ENCODE measurements at places on chromosomes 6 and 20.

GRCh38 chr6:15957655-15958169 lies 171.2 kb upstream of the MYLIP start:
- H3K27me3 ChIP-seq: no peaks in the 10 kb centered on the region
- peaks cover 12% of the 10 kb centered on the region for H3K4me1 ChIP-seq
- no peaks in the 10 kb centered on the region for H3K36me3 ChIP-seq
- H3K4me3 ChIP-seq: no peak overlapping the region
- H3K27ac ChIP-seq: no peak overlapping the region

GRCh38 chr20:9220874-9221547 lies 152.1 kb downstream of the PLCB4 start:
- H3K4me3 ChIP-seq: no peak overlapping the region
- no peak for DNase-seq
- no peaks in the 10 kb centered on the region for H3K36me3 ChIP-seq
- no peak overlapping the region for H3K27ac ChIP-seq
- no peaks in the 10 kb centered on the region for H3K4me1 ChIP-seq

- H3K4me1 ChIP-seq: no peaks in the 10 kb centered on the region
- H3K4me3 ChIP-seq: no peak overlapping the region
- H3K27ac ChIP-seq: no peak overlapping the region
- DNase-seq: no peak
- H3K36me3 ChIP-seq: no peaks in the 10 kb centered on the region
Measured at GRCh38 chr6:32447932-32448331, 8.2 kb downstream of the HLA-DRA start.

- peaks cover 18% of the 10 kb centered on the region for H3K4me1 ChIP-seq
- H3K4me3 ChIP-seq: no peak overlapping the region
- H3K36me3 ChIP-seq: peaks cover 3% of the 10 kb centered on the region
- DNase-seq: no peak
- no peaks in the 10 kb centered on the region for H3K27me3 ChIP-seq
- H3K27ac ChIP-seq: no peak overlapping the region
Measured at GRCh38 chr6:75272145-75272840, 12.3 kb downstream of the TMEM30A start.

DNA sequence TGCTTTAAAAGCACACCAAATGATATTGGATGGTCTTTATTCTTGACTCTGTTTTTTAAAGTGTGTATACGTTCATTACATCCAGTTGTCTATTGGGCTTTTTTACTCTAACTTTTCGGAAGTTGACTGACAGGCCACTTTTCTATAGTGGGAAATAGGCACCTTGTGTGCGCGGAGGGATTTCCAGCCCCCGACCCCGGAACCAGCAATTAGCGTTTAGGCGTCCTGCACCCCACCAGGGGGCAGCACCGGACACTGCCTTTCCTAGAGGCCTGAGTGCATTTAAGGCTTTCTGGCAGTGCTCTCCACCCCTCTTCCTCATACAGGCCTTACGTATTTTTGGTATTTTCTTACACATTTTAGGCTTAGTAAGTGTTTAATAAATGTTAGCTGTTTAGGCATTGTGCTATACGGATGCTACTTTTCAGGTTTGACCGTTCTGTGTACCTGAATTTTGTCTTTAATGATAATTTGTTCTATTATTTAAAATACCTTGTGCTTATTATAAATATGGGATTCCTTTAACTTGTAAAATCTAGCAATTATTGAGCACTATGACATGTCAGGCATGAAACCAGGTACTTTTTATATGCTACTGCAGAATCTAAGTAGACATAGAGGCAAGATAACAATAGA lies 231.8 kb downstream of the BCKDHB start:
- no peak for DNase-seq
- H3K27me3 ChIP-seq: no peaks in the 10 kb centered on the region
- H3K27ac ChIP-seq: no peak overlapping the region
- H3K4me1 ChIP-seq: no peaks in the 10 kb centered on the region
- no peaks in the 10 kb centered on the region for H3K36me3 ChIP-seq

GRCh38 chr6:28543651-28544610 lies 18.2 kb downstream of the GPX5 start:
- no peak overlapping the region for H3K27ac ChIP-seq
- peaks cover 4% of the 10 kb centered on the region for H3K27me3 ChIP-seq
- no peak for DNase-seq
- peaks cover 17% of the 10 kb centered on the region for H3K4me1 ChIP-seq

DNA sequence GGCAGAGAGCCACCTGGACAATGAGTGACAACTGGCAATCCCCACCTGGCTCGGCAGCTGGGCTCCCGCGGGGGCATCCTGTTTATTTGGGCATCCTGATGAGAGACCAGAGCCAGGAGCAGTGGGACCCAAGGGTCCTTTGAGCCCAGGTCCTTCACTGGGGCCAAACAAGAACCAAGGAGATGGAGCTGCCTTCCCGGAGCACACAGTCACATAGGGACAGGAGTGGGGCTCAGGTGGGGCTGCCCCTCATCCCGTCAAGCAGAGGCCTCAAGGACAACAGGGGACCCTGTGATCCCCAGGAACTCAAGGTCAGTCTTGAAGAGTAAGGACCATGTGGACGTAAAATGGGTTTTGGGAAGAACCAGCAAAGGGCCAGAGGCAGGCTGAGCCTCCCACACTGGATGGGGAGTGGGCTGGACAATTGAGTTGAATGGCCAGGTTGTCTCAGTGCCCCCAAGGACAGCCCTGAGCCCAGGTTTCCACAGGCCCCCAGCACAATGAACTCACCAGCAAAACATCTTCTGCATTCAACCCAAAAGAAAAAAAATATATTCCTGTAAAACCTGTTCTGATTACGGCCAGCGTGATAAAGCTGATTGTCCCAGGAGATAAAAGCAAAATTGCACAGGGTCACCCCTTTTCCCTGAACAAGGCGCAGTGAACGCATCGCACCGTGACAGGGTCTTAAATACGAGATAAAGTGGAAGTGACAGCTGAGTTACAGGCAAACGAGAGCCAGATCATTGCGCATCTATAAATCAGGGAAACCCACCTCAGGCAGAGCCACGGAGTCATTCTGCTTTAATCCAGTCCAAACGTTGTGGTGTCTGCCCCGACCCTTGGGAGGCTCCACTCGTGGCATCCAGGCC lies 86.2 kb downstream of the ANKRD60 start:
- DNase-seq: no peak
- peaks cover 84% of the 10 kb centered on the region for H3K27me3 ChIP-seq
- H3K27ac ChIP-seq: no peak overlapping the region
- no peaks in the 10 kb centered on the region for H3K36me3 ChIP-seq
- no peak overlapping the region for H3K4me3 ChIP-seq

DNA sequence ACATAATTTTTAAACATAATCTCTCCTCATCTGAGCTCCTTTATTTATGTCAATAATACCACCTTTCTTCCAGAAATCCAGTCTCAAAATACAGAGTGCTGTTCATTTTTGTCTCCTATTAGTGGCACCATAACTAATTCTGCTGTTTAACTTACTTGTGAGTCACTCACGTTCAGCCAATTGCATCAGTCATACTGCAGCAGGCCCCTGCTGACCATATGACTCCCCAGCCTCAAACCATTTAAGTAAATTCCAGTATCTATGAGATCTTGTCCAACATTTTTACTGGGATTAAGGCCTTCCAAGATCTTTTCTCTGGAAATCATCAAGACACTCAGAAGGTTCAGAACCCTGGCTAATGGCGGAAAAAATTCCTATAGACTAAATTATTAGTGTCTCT lies 982.2 kb upstream of the MAP3K7 start:
- H3K4me1 ChIP-seq: no peaks in the 10 kb centered on the region
- H3K27ac ChIP-seq: no peak overlapping the region
- H3K27me3 ChIP-seq: no peaks in the 10 kb centered on the region
- H3K36me3 ChIP-seq: no peaks in the 10 kb centered on the region
- H3K4me3 ChIP-seq: no peak overlapping the region

DNA sequence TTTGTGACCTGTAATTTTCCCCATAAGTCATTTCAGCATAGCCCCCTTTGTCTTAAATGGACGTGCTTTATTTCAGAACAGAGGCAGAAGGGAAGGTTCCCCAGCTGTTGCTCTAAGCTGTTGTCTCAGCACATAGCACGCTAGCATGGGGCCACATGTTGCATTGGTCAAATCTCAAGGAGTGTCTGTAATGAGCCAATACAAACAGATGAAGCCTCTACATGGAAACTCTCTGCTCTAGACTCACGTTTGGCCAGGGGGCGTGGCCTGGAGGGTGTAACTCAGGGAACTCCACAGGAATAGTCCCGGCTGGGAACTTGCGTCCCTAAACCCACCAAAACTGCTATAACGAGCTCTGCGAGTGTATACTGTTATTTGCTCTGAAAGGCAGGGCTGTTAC lies 35.2 kb upstream of the SLC22A2 start:
- no peaks in the 10 kb centered on the region for H3K36me3 ChIP-seq
- H3K4me3 ChIP-seq: no peak overlapping the region
- H3K27ac ChIP-seq: no peak overlapping the region
- no peak for DNase-seq
- no peaks in the 10 kb centered on the region for H3K27me3 ChIP-seq

- H3K27ac ChIP-seq: no peak overlapping the region
- H3K27me3 ChIP-seq: peaks cover under 1% of the 10 kb centered on the region
- H3K4me1 ChIP-seq: no peaks in the 10 kb centered on the region
- no peaks in the 10 kb centered on the region for H3K36me3 ChIP-seq
- no peak overlapping the region for H3K4me3 ChIP-seq
Measured at GRCh38 chr6:35228481-35228880, 14.7 kb downstream of the SCUBE3 start.

GRCh38 chr6:90574610-90575009 lies 12.3 kb downstream of the MAP3K7 start:
- no peaks in the 10 kb centered on the region for H3K4me1 ChIP-seq
- DNase-seq: no peak
- H3K27ac ChIP-seq: no peak overlapping the region
- H3K27me3 ChIP-seq: no peaks in the 10 kb centered on the region
- H3K36me3 ChIP-seq: peaks cover 6% of the 10 kb centered on the region

DNA sequence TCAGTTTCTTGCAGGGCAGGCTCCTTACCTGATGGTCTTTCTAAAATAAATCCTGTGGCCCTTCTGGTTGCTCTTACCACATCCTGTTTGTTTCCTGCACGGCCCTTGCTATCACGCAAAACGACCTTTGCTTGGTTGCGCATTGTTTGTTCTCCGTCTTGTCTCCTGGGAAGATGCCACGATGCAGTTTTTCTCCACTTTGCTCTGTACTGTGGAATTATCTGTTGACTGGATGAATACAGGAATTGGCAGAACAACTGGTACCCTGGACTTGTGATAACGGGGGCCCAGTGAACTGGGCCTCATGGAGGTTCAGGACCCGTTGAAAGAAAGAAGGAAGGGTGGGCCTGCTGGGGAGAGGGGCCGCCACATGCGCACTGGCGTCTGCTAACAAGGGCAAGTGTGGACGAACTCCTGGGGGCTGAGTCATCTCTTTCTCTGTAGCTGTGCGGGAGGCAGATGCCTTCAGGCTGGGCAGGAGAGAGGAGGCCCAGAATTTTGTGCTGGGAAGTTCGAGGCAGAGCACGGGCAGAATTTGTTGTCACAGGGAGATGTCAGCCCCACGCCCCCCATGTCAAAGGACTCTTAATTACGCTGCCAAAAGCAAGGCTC lies 139.9 kb downstream of the BMP7 start:
- peaks cover 12% of the 10 kb centered on the region for H3K27me3 ChIP-seq
- no peaks in the 10 kb centered on the region for H3K36me3 ChIP-seq
- H3K4me3 ChIP-seq: no peak overlapping the region
- H3K27ac ChIP-seq: no peak overlapping the region

DNA sequence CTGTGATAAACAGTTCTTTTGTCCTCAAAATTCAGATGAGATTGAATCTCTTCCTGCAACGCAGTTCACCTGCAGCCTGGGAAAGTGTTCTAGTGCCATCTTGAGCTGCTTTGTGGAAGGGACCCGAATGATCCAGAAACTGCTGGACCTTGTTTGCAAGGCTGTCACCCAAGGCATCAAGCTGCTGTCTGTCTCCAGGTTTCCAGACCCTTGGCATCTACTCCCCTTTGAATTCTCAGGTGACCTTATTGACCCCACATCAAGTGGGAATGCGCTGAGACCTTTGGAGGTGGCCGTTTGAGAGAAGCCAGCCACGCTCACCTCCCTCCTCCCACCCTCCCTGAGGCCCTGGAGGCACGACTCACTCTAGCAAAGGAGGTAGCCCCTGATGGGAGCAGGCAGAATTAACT lies 112.5 kb downstream of the EDN3 start:
- no peak for DNase-seq
- H3K4me3 ChIP-seq: no peak overlapping the region
- H3K36me3 ChIP-seq: no peaks in the 10 kb centered on the region
- no peaks in the 10 kb centered on the region for H3K27me3 ChIP-seq
- H3K27ac ChIP-seq: no peak overlapping the region
- H3K4me1 ChIP-seq: no peaks in the 10 kb centered on the region

DNA sequence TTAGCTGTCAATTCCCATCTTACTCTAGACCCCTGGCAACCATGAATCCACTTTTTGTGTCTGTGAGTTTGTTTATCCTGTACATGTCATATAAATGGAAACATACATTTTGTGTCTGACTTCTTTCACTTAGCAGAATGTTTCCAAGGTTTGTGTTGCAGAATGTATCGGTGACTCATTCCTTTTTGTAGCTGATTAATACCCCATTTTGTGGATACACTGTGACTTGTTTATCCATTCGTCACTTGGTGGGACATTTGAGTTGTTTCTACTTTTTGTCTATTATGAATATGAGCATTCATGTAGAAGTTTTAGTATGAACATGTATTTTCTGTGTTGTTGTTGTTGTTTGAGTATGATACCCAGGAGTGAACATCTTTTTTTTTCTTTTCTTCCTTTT lies 21.4 kb downstream of the CDYL start:
- DNase-seq: no peak
- no peaks in the 10 kb centered on the region for H3K27me3 ChIP-seq

DNA sequence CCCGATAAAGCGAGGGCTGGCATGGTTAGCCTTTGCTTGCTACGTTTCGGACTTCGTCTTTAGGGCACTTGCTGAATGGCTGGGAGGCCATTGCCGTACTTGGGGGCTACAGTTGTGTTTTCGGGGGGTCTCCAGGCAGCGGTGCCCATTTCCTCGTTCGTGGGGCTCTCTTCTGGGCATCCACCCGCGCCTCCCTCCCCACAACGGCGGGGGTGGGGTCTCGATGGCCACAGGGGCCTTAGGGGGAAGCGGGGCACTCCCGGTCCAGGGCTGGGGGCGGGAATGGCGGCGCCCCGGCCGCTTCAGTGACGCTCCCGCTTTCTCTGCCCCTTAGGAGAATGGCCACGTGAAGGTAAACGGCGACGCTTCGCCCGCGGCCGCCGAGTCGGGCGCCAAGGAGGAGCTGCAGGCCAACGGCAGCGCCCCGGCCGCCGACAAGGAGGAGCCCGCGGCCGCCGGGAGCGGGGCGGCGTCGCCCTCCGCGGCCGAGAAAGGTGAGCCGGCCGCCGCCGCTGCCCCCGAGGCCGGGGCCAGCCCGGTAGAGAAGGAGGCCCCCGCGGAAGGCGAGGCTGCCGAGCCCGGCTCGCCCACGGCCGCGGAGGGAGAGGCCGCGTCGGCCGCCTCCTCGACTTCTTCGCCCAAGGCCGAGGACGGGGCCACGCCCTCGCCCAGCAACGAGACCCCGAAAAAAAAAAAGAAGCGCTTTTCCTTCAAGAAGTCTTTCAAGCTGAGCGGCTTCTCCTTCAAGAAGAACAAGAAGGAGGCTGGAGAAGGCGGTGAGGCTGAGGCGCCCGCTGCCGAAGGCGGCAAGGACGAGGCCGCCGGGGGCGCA lies 2.4 kb downstream of the MARCKS start:
- no peaks in the 10 kb centered on the region for H3K27me3 ChIP-seq
- H3K4me3 ChIP-seq: peak overlapping the region; percentile 89
- peaks cover 16% of the 10 kb centered on the region for H3K4me1 ChIP-seq
- no peaks in the 10 kb centered on the region for H3K36me3 ChIP-seq
- DNase-seq: no peak

- no peaks in the 10 kb centered on the region for H3K27me3 ChIP-seq
- peaks cover 2% of the 10 kb centered on the region for H3K36me3 ChIP-seq
- peaks cover 16% of the 10 kb centered on the region for H3K4me1 ChIP-seq
- peak overlapping the region; percentile 88 for H3K4me3 ChIP-seq
- DNase-seq: no peak
- peak overlapping the region; percentile 90 for H3K27ac ChIP-seq
Measured at GRCh38 chr6:169752074-169752623, 727 bp downstream of the ERMARD start.
